Fibroblast of the conjunctiva (primary cell): ENCODE measurements at places on chromosomes 1 and 21.

DNA sequence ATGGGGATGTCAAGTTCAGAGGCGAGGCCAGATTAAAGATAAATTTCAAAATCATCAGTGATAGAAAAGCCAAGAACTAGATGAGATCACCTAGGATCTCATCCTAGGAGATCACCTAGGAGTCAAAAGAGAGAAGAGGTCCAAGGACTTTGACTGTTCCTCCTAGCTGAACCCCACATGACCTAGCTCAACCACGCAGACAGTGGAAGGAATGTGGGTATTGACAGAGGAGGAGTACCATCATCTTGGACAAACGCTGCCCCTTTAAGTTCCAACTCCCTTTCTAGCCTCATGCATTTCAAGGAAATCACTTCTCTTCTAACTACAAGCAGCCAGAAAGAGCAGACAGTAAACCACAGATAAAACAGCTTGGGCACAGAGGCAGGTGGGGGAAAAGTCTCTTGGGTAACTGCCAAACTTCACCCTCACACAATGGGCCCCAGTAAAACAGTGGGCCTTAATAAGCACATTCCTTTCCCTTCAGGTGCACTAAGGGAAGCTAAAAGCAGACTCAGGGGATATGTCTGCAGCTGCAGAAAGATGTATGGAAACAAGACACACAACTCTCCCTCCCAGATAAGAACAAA is 12.5 kb upstream of the FAM76A start:
- DNase-seq, result no peak

DNA sequence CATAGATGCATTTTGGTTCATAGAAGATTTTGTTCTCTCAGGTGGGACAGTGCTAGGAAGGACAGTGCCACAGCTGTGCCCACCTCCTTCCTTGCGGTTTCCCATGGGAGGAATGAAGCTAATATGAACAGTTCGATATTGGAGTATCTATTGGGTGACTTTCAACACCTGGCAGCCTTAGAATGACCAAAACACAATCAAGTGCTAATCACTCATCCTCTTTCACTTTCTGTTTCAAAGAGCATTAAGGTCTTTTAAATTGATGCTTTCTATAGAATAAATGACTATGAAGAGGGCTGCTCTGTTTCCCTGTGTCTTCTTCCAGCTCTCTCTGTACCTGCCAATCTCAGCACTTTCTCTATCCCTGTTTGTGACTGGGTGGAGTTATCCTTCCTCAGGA is 784.0 kb downstream of the MRPL39 start:
- DNase-seq, result no peak

GRCh38 chr1:109983380-109984189 is 980 bp upstream of the AHCYL1 start:
- DNase-seq, result no peak

GRCh38 chr1:42333662-42334239 is 1.3 kb downstream of the FOXJ3 start:
- no peak for DNase-seq

- no peak for DNase-seq
Observed at GRCh38 chr1:37432716-37433115, 41.7 kb upstream of the ZC3H12A start.
